ENCODE measurements at places on chromosomes 4 and X. TPM values are rescaled to one million over a fixed set of nuclear protein-coding genes. Genes with fewer than 3 reads are reported as not detected.

DNA sequence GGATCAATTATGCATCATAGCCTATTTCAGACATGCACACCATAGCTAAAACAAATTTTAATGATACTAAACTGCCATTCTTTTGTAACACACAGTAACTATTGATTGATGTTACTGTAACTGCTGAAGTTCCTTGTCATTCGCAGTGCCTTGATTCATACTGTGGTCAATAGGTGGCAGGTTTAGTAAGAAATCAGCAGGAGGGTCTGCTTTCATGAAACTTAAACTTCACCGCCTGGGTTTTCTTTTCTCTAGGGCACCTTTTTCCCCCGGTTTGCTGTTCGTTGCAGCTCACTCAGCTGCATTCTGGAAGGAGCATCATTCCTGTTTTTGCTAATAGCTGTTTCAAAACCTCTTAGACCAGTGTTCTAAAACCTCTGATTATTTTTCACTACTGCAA is 88.1 kb downstream of the RPA4 start:
- no peaks in the 10 kb centered on the region for H3K36me3 ChIP-seq
- H3K4me1 ChIP-seq: no peaks in the 10 kb centered on the region
- no peaks in the 10 kb centered on the region for H3K27me3 ChIP-seq
- no peak overlapping the region for H3K27ac ChIP-seq
- H3K4me3 ChIP-seq: no peak overlapping the region
- no peak for DNase-seq

DNA sequence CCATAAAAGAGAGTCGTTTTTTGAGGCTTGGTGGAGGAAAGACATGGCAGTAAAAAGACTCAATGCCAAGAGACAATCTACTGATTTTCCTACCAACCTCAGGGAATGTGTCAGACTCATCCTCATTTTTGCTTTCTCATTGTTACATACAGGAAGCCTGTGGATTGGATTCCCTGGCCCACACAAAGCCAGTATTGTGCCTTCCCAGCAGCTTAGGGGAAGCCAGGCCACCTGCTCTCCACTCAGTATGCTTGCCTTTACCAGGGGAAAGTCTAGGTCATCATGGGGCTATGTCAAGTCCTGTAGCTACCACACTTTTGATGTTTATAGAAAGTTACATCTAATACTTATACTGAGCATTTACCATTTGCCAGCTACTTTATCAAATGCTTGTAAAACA is 11.0 kb downstream of the BMX start:
- H3K27me3 ChIP-seq: no peaks in the 10 kb centered on the region
- peaks cover 8% of the 10 kb centered on the region for H3K4me1 ChIP-seq
- no peaks in the 10 kb centered on the region for H3K36me3 ChIP-seq
- H3K4me3 ChIP-seq: no peak overlapping the region

- H3K27ac ChIP-seq: no peak overlapping the region
- H3K27me3 ChIP-seq: no peaks in the 10 kb centered on the region
- no peak for DNase-seq
- H3K4me3 ChIP-seq: no peak overlapping the region
- no peaks in the 10 kb centered on the region for H3K36me3 ChIP-seq
- H3K4me1 ChIP-seq: no peaks in the 10 kb centered on the region
These were observed 38.3 kb upstream of the HPSE start for GRCh38 chr4:83372931-83373330.

Gene RPS6KA6
- total RNA-seq: 4.7 TPM

Gene LEF1
- total RNA-seq: 0.58 TPM

- H3K4me1 ChIP-seq: no peaks in the 10 kb centered on the region
- peak overlapping the region; percentile 95 for H3K4me3 ChIP-seq
- no peaks in the 10 kb centered on the region for H3K27me3 ChIP-seq
- H3K36me3 ChIP-seq: no peaks in the 10 kb centered on the region
- peak; percentile 28 for DNase-seq
These were observed 465 bp downstream of the HAUS7 start for GRCh38 chrX:153469811-153470410.

- H3K27me3 ChIP-seq: no peaks in the 10 kb centered on the region
- H3K4me3 ChIP-seq: no peak overlapping the region
- no peaks in the 10 kb centered on the region for H3K4me1 ChIP-seq
- H3K36me3 ChIP-seq: no peaks in the 10 kb centered on the region
- no peak for DNase-seq
These were observed 408.4 kb upstream of the EMCN start for GRCh38 chr4:100926039-100926717.

Gene TCP11X2
- not detected for total RNA-seq

DNA sequence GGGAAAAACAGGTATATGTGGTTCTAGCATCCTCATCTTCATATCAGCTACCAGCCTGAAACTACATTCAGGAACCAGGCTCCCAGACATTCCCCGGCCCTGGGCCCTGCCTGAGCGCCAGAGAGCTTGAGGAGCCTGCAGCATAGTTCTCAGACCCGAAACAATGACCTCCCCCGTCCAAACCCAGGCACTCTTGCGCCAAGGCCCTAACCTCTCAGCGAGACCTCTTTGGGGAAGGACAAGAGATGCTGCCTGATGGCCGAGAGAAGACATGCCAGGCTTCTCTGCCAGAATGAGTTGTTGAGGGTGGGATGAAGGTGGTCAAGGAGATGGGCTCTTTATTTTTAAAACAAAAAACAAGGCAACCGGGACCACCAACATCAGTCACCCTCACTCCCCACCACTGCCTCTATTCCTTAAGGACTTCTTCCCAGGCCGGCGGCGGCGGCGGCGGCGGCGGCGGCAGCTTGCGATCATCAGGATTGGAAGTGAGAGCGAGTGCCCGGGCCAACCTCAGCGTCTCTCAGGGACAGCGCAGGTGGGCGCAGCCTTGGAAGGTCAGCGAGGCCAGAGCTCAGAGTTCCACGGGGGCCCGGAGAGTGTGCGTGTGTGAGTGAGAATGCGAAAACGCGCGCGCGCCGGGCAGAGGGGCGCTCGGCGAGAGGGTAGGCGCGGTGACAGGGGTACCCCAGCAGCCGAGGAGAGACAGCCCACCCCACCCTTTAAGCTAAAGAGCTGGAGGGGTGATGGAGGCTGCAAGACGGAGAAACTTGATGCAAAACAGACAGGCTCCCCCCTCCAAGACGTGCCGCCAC is 601 bp downstream of the INPP4B start:
- DNase-seq: peak; percentile 27
- peaks cover 36% of the 10 kb centered on the region for H3K4me1 ChIP-seq
- H3K27ac ChIP-seq: peak overlapping the region; percentile 17
- H3K4me3 ChIP-seq: peak overlapping the region; percentile 92
